Transverse colon (tissue), 4 donors: ENCODE measurements at places on chromosomes 1 and 21. TPM values are rescaled to one million over a fixed set of nuclear protein-coding genes. Genes with fewer than 3 reads are reported as not detected.

SERINC2 gene
- total RNA-seq, result 311 TPM

U2AF1 gene
- total RNA-seq, result 54.8 TPM

CD1B gene
- not detected for total RNA-seq

NHLH1 gene
- not detected for total RNA-seq

S100A2 gene
- total RNA-seq, result not detected

MPL gene
- not detected for total RNA-seq

SH2D1B gene
- total RNA-seq, result 0.79 TPM

SDF4 gene
- 153 TPM for total RNA-seq

DNA sequence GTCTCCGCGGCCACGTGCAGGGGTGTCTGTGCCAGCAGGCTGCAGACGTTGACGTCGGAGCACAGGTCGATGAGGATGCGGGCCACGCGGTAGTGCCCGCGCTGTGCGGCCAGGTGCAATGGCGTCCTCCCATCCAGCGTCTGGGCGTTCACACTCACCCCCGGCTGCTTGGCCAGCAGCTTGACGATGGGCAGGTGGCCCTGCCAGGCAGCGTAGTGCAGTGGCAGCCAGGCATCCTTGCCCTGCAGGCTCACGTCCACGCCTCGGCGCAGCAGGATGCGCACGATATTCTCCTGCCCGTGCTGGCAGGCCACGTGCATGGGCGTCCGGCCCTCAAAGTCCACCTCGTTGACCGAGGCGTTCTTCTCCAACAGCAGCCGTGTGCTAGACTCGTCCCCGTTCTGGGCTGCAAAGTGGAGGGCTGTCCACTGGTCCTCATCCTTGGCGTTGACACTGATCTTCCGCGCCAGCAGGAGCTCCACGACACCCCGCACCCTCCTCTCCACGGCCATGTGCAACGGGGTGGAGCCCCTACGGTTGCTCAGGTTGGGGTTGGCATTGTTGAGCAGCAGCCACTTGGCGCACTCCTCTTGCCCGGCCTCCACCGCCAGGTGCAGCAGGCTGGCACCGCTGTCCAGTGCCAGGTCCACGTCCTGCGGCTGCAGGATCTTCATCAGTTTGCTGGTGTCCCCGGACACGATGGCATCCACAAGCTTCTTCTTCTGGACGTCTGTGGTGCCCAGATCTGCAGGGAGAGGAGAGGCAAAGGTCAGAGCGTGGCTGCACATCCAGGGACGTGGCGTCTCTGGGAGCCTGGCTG lies 25.4 kb downstream of the RIPK4 start:
- no peaks in the 10 kb centered on the region for H3K36me3 ChIP-seq
- no peaks in the 10 kb centered on the region for H3K4me1 ChIP-seq
- DNase-seq, result no peak
- H3K27me3 ChIP-seq, result no peaks in the 10 kb centered on the region
- H3K4me3 ChIP-seq, result no peak overlapping the region
- no peak overlapping the region for H3K27ac ChIP-seq

DNA sequence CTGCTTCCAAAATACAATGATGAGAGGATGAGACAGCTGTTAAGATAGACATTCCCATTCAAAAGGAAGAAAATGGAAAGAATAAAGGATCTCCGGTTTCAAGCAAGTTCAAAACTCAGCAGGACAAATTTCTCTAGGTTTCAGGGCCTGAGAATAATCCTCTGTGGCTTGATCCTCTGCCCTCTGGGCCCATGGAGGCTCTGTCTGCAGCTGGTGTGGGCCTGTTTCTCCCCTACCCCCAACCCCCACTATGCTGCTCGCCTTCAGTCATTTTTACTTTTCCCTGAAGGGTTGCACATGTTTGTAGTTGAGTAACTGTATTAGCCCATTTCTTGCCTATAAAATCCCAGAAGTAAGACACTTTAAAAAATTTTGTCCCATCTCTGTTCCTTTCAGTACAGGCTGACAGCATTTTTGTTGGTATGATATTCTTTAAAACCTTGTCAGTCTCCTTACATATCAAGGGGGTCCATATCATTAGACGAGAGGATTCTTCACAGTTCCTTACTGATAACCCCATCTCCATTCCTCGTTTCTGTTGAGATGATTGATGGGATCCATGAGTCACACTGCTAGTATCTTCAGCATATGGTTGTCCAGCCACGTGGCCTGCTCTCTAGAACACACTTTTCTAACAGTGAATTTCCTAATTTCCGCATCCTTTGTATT lies 10.5 kb downstream of the ZMYM4 start:
- H3K36me3 ChIP-seq, result no peaks in the 10 kb centered on the region
- DNase-seq, result no peak
- no peak overlapping the region for H3K27ac ChIP-seq
- H3K27me3 ChIP-seq, result no peaks in the 10 kb centered on the region
- H3K4me1 ChIP-seq, result no peaks in the 10 kb centered on the region

DNA sequence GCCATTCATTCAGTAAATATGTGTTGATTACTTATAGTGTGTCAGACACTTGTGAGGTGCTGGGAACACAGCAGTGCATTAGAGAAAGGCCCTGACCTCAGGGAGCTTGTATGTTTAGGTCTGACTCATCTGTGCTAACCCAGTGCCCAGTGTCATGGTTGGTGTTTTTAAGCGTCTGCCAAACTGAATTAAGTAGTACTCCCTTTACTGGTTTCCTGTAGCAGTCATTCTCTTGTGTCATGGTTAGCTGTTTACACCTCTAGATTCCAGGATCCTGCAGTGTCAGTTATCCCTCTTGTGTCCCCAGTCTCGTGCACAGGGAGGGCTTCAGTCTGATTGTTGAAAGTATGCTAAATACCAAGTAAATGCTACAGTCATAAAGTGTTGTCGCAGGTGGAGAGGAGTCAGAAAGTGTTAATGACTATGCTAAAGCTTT lies 14.2 kb downstream of the UCK2 start:
- peaks cover 13% of the 10 kb centered on the region for H3K4me1 ChIP-seq
- no peak for DNase-seq
- no peak overlapping the region for H3K27ac ChIP-seq
- H3K36me3 ChIP-seq, result no peaks in the 10 kb centered on the region
- no peaks in the 10 kb centered on the region for H3K27me3 ChIP-seq

DNA sequence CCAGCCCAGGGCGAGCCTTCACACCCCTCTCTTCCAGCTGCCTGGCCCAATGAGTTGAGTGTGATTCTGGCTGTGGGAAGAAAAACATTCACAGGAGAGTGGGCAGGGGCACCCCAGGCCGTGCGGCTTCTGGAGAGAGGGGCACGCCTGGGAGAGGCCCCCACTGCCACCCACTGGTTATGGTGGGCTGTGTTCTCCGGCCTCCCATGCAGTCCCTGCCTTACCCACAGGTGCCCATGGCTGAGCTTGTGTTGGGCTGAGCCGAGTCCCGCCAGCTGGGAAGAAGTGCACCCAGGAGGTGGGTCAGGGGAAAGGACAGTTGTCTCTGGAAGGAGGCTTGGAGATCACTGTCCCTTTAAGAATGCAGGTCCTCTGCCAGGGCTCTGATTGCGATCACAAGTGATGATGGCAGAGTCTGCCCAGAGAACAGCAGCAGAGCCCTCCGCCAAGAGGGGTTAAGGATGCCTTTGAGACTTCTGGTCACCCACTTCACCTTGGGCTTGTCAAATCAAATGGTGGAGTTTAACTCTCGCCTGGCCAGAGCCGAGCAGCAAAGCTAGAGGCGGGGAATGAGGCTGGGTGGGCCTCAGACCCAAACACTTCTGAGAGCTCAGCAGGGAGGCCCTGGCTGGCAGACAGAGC lies 124.7 kb upstream of the ARHGEF16 start:
- DNase-seq, result no peak
- no peaks in the 10 kb centered on the region for H3K27me3 ChIP-seq
- no peaks in the 10 kb centered on the region for H3K4me1 ChIP-seq
- H3K4me3 ChIP-seq, result no peak overlapping the region
- no peak overlapping the region for H3K27ac ChIP-seq

DNA sequence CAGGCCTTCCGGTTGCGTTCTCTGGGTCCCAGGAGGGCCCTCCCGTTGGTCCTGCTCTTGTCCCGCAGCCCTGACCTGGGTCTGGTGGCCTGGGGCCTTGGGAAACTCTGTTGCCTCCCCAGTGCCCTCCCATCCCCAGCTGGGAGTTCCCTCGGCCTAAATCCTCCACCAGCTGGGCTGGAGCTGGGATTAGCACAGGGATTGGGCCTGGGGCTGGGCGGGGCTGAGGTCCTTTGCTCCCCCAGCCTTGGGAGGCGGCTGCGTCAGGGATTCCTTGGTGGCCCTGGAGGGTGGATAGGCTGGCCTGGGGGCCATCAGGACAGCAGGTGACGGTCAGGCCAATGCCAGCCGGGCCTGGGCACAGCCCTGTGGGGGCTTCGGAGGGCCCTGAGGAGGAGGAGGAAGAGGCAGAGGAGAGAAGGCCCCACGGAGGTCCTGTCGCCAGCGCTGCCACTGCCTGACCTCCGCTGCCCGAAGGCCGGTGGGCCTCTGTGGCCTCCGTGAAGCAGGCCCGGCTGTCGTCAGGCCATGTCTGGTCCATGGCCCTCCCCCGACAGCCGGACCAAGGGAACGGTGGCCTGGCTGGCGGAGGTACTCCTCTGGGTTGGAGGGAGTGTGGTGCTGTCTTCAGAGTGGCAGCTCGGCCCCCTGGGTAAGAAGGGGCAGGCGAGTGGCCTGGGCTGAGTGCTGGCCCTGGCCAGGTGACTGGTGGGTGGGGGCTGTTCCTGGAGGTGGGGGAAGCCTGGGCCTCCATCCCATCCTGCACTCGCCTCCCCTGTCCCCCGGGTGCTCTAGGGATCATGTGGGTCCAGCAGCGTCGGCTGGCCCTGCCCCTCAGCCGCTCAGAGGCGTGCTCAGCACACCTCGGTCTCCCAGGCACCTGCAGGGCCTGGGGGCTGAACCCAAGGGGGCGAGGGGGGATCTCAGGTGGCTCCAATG lies at the start of gene PLCH2:
PLCH2 (plus strand) TSS at position 229 of the 939 bp plus-strand sequence; CDS start at position 529, 300 bp downstream.
- peaks cover 8% of the 10 kb centered on the region for H3K4me1 ChIP-seq
- H3K27me3 ChIP-seq, result no peaks in the 10 kb centered on the region
- H3K36me3 ChIP-seq, result no peaks in the 10 kb centered on the region
- H3K4me3 ChIP-seq, result no peak within 1 kb of the TSS

GRCh38 chr21:45074818-45075595 lies 627 bp downstream of the ADARB1 start:
- no peak for DNase-seq
- no peaks in the 10 kb centered on the region for H3K36me3 ChIP-seq
- peak overlapping the region; percentile 55 for H3K4me3 ChIP-seq
- peak overlapping the region; percentile 64 for H3K27ac ChIP-seq
- H3K27me3 ChIP-seq, result peaks cover 14% of the 10 kb centered on the region

DNA sequence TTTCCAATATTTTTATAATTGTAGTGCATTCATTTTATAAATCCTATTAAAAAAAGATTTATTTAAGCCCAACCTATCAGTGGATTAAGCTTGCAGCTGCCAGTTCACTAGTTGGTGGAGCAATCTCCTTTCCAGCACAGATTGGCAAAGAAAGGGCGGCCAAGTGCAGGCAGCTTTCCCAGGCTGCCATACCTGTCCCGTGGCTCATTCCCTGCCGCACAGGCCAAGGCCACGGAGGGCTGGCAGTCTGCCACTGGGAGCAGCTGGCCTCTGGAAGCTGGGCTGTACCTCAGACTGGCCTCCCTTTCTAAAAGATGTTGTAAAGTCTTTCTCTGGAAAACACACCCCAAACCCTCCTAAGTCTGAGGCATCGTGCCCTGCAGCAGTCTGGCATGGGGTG lies 74.2 kb downstream of the SIM2 start:
- peaks cover 19% of the 10 kb centered on the region for H3K4me1 ChIP-seq
- no peaks in the 10 kb centered on the region for H3K27me3 ChIP-seq
- no peak overlapping the region for H3K27ac ChIP-seq
- peak; percentile 82 for DNase-seq
- H3K36me3 ChIP-seq, result no peaks in the 10 kb centered on the region
- H3K4me3 ChIP-seq, result no peak overlapping the region

- H3K27me3 ChIP-seq, result no peaks in the 10 kb centered on the region
- H3K27ac ChIP-seq, result no peak overlapping the region
- peaks cover 7% of the 10 kb centered on the region for H3K4me1 ChIP-seq
- DNase-seq, result no peak
Observed at GRCh38 chr1:201624741-201625225, 85.9 kb downstream of the NAV1 start.

- peak overlapping the region; percentile 58 for H3K4me3 ChIP-seq
- H3K27ac ChIP-seq, result peak overlapping the region; percentile 92
- H3K4me1 ChIP-seq, result peaks cover 50% of the 10 kb centered on the region
Observed at GRCh38 chr1:81801651-81802456, 1.1 kb downstream of the ADGRL2 start.

DNA sequence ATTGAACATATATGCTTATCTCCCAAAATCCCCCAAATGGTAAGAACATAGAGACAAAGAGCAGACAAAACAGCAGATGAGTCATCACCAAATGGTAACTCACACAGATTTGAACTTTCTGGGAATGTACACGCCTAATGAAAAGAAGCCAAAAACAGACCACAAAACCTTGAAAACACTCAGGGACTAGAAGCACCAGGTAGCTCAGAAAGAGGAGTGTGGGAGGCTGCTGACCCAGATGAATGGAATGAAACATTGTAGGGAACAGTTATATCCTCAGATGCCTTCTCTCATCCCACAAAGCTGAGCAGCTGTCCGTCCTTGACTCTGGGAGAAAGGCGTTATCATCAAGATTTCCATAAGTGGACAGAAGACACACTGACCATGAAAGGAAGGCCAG lies 307.0 kb upstream of the USP25 start:
- H3K27me3 ChIP-seq, result no peaks in the 10 kb centered on the region
- no peak for DNase-seq
- H3K36me3 ChIP-seq, result no peaks in the 10 kb centered on the region
- H3K4me3 ChIP-seq, result no peak overlapping the region
- H3K4me1 ChIP-seq, result no peaks in the 10 kb centered on the region

GRCh38 chr21:38498057-38498833 lies at the start of gene ERG:
Gene ERG, minus strand, starts transcription at chr21:38498477. Its CDS starts 97 bp downstream, at chr21:38498380.
- no peaks in the 10 kb centered on the region for H3K27me3 ChIP-seq
- H3K4me1 ChIP-seq, result no peaks in the 10 kb centered on the region
- no peak within 1 kb of the TSS for H3K4me3 ChIP-seq
- no peak for DNase-seq
- H3K36me3 ChIP-seq, result no peaks in the 10 kb centered on the region

DNA sequence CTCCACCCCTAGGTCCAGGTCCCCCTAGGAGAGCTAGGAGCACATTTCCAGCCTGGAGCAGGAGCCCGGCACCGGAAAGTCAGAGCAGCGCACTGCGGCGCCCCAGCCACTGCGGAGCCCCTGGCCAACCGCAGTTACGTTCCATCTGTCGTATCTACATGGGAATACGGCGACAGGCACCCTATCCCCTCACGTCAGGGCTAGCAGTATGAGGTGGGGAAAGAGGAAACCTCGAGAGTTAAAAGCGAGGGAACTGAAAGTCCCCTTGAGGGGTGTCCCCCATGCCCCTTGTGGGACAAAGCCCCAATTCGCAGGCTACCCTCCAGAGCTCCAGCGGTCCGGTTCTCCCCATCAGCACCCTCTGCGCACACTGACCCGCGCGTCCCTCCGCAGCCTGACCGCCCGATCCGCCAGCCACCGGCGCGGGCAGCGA lies 995 bp downstream of the COLGALT2 start:
- H3K27ac ChIP-seq, result peak overlapping the region; percentile 63
- H3K27me3 ChIP-seq, result peaks cover 56% of the 10 kb centered on the region
- peak; percentile 15 for DNase-seq
- peak overlapping the region; percentile 54 for H3K4me3 ChIP-seq

GRCh38 chr1:101742509-101742908 lies 254.2 kb downstream of the OLFM3 start:
- no peak for DNase-seq
- no peak overlapping the region for H3K4me3 ChIP-seq
- no peak overlapping the region for H3K27ac ChIP-seq
- H3K4me1 ChIP-seq, result no peaks in the 10 kb centered on the region
- no peaks in the 10 kb centered on the region for H3K27me3 ChIP-seq
- no peaks in the 10 kb centered on the region for H3K36me3 ChIP-seq

GRCh38 chr1:168613038-168613451 lies 36.6 kb downstream of the XCL1 start:
- no peaks in the 10 kb centered on the region for H3K27me3 ChIP-seq
- no peaks in the 10 kb centered on the region for H3K4me1 ChIP-seq
- H3K4me3 ChIP-seq, result no peak overlapping the region
- no peak for DNase-seq
- H3K36me3 ChIP-seq, result no peaks in the 10 kb centered on the region
